Left ventricle myocardium inferior (tissue), 1 donor: ENCODE measurements at places on chromosomes 6 and 20. TPM values are rescaled to one million over a fixed set of nuclear protein-coding genes. Genes with fewer than 3 reads are reported as not detected.

- no peak for DNase-seq
- H3K27ac ChIP-seq, result no peak overlapping the region
- no peaks in the 10 kb centered on the region for H3K36me3 ChIP-seq
- no peaks in the 10 kb centered on the region for H3K4me1 ChIP-seq
Observed at GRCh38 chr6:130118236-130118635, 99.9 kb downstream of the L3MBTL3 start.

GRCh38 chr6:108464418-108465097, 96.2 kb upstream of the FOXO3 start:
- H3K36me3 ChIP-seq, result no peaks in the 10 kb centered on the region
- H3K27me3 ChIP-seq, result no peaks in the 10 kb centered on the region
- no peak for DNase-seq
- H3K27ac ChIP-seq, result peak overlapping the region; percentile 44

- peaks cover 71% of the 10 kb centered on the region for H3K4me1 ChIP-seq
- no peak overlapping the region for H3K4me3 ChIP-seq
- no peaks in the 10 kb centered on the region for H3K36me3 ChIP-seq
- DNase-seq, result no peak
- no peaks in the 10 kb centered on the region for H3K27me3 ChIP-seq
Observed at GRCh38 chr6:156925718-156926607, 148.8 kb downstream of the ARID1B start.

GRCh38 chr20:37839432-37839827, 63.5 kb upstream of the VSTM2L start:
- H3K4me1 ChIP-seq, result peaks cover 11% of the 10 kb centered on the region
- no peak for DNase-seq
- H3K27me3 ChIP-seq, result no peaks in the 10 kb centered on the region
- H3K4me3 ChIP-seq, result no peak overlapping the region

DNA sequence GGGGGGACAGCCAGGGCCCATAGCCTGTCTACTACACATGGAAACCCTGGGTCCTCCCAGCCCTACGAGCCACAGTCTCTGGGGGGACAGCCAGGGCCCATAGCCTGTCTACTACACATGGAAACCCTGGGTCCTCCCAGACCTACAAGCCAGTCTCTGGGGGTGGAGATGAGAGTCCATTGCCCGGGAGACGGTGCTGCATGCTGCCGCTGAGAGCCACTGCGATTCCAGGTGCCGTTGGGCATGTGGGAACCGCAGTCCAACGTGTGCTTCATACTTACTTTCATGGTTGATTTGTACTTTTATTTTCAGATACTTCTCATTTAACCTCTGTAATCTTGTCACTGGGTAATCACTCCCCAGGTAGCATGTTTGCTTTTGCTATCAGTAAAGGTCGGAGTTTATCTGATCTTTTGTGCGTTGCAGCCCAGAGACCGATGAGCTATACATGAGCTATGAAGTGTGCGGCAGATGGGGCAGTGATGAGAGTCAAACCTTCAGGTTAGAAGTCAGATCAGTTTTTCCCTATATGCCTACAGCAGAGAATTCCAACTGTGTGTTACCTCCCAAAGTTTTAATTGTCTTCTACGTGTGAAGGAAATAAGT, 58.2 kb downstream of the SMOC2 start:
- no peak overlapping the region for H3K27ac ChIP-seq
- no peak for DNase-seq
- peaks cover 11% of the 10 kb centered on the region for H3K4me1 ChIP-seq
- no peaks in the 10 kb centered on the region for H3K36me3 ChIP-seq
- no peak overlapping the region for H3K4me3 ChIP-seq

DNA sequence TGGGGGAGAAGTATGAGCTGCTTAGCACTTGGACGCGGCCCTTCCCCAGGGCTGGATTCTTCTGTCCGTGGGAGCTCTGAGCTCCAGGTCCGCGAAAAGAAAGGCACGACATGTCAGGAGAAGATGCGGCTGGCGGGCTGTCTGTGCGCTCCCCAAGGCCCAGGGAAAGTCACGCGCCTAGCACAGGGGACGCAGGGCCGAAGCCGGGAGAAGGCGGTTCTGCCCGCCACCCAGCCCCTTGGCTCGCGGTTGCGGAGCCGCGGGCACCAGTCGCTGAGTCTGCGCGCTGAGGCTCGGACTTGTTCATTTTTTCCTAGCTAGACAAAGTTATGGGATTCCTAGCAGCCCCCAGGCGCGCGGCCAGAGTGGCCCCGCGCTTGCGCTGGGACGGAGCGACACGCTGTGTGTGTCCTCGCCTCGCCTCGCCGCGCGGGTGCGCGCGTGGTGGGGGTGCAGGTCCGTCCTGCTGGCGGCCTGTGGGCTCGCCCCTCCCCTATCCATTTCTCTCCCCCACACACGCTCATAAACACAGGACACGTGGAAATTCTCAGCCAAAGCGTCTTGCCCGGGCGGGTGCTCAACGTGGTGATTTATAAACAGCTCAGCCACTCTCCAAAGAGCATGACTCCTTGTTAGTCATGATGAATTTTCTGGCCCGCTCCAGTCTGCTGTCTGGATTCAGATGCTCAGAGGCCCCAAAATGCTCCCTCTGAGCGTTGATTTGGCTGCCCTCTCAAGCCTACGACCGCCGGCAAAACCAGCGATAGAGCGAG, 1.9 kb upstream of the POU3F2 start:
- peak overlapping the region; percentile 67 for H3K4me3 ChIP-seq
- peaks cover 61% of the 10 kb centered on the region for H3K4me1 ChIP-seq
- DNase-seq, result no peak
- H3K27ac ChIP-seq, result no peak overlapping the region
- peaks cover 99% of the 10 kb centered on the region for H3K27me3 ChIP-seq

GRCh38 chr20:25044660-25045342, 13.1 kb downstream of the ACSS1 start:
- H3K4me3 ChIP-seq, result peak overlapping the region; percentile 8
- DNase-seq, result no peak
- H3K4me1 ChIP-seq, result peaks cover 98% of the 10 kb centered on the region

GRCh38 chr20:63032861-63033793, 26.4 kb upstream of the BHLHE23 start:
- H3K4me1 ChIP-seq, result peaks cover 5% of the 10 kb centered on the region
- H3K36me3 ChIP-seq, result no peaks in the 10 kb centered on the region
- H3K27me3 ChIP-seq, result peaks cover 98% of the 10 kb centered on the region
- peak; percentile 9 for DNase-seq

- peaks cover 95% of the 10 kb centered on the region for H3K27me3 ChIP-seq
- no peak overlapping the region for H3K4me3 ChIP-seq
- no peaks in the 10 kb centered on the region for H3K36me3 ChIP-seq
- H3K27ac ChIP-seq, result no peak overlapping the region
Observed at GRCh38 chr20:44770484-44771171, 25.0 kb downstream of the KCNK15 start.

GRCh38 chr6:46098678-46099077, 31.1 kb upstream of the ENPP4 start:
- no peaks in the 10 kb centered on the region for H3K27me3 ChIP-seq
- peaks cover 7% of the 10 kb centered on the region for H3K4me1 ChIP-seq
- no peak overlapping the region for H3K27ac ChIP-seq
- H3K4me3 ChIP-seq, result no peak overlapping the region
- H3K36me3 ChIP-seq, result peaks cover 3% of the 10 kb centered on the region
- peak; percentile 36 for DNase-seq

- H3K27ac ChIP-seq, result no peak overlapping the region
- no peaks in the 10 kb centered on the region for H3K4me1 ChIP-seq
- no peak for DNase-seq
Observed at GRCh38 chr6:10014557-10014956, 400.3 kb downstream of the TFAP2A start.

GRCh38 chr20:51182571-51182970, 159.7 kb upstream of the KCNG1 start:
- H3K4me3 ChIP-seq, result no peak overlapping the region
- peaks cover 76% of the 10 kb centered on the region for H3K27me3 ChIP-seq
- no peaks in the 10 kb centered on the region for H3K36me3 ChIP-seq
- no peaks in the 10 kb centered on the region for H3K4me1 ChIP-seq

DNA sequence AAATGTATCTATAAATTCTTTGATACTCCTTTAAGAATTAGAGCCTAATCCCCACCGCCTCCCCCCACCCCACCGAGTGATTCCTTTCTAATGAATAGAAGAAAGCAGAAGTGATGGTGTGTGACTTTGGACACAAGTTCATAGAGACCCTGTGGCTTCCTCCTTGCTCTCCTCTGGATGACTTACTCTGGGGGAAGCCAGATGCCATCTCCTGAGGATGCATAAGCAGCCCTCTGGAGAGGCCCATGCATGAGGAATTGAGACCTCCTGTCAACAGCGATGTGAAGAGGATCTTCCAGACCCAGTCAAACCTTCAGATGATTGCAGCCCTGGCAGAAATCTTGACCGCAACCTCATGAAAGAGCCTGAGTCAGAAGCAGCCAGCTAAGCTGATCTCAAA, 21.1 kb downstream of the AHCY start:
- DNase-seq, result no peak
- peaks cover 78% of the 10 kb centered on the region for H3K36me3 ChIP-seq
- H3K27me3 ChIP-seq, result no peaks in the 10 kb centered on the region
- H3K4me1 ChIP-seq, result no peaks in the 10 kb centered on the region
- no peak overlapping the region for H3K27ac ChIP-seq

- no peaks in the 10 kb centered on the region for H3K27me3 ChIP-seq
- H3K4me1 ChIP-seq, result peaks cover 19% of the 10 kb centered on the region
- DNase-seq, result no peak
- H3K27ac ChIP-seq, result no peak overlapping the region
Observed at GRCh38 chr6:13769655-13770053, 44.7 kb downstream of the MCUR1 start.

GRCh38 chr6:158030380-158031300, 49.0 kb downstream of the SYNJ2 start:
- no peak overlapping the region for H3K4me3 ChIP-seq
- H3K27me3 ChIP-seq, result no peaks in the 10 kb centered on the region
- peak overlapping the region; percentile 80 for H3K27ac ChIP-seq

DNA sequence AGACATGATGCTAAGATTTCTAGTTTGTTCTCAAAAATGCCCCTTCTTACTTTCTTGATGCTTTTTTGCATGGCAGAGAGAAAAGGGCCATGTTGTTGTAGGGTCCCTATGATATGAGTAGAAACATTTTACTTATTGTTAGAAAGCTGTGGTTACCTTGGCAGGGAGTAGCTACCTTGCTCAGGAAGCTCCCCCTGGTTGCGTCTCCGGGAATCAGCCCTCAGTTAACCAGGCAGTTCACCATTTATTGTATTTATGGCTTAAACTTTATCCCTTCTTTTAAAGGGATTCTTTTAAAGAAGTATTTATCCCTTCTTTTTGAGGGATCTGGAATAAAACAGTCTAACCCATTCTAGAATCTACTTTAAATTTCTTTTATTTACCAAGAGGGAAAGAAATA, 113.9 kb upstream of the PROKR2 start:
- H3K4me3 ChIP-seq, result no peak overlapping the region
- no peak for DNase-seq
- H3K27me3 ChIP-seq, result peaks cover 10% of the 10 kb centered on the region
- H3K27ac ChIP-seq, result no peak overlapping the region
- no peaks in the 10 kb centered on the region for H3K36me3 ChIP-seq

DNA sequence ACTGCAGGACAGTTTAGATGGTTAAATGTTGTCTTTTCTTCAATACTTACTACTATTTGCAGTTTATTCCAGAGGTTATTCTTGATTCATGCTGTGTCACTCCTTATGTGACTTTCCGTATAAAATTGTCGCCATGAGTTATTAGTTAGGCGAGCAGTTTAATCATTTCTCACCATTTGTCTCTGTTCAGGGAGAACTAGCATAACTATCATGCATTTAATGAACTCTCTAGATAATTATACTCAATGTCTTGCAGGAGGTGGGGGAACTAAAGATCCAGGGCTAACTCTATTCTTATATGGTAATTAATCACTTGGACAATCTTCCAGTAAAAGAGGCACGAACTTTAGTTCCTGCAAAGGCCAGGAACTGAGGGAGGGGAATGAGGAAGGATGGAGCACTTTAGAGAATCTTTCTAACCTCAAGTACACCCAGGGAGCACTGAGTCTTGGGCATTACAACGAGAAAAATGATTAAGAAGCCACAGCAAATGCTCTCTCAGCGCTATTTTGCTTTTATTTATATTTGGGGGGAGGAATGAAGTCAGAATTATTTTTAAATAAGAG, 58.3 kb downstream of the IYD start:
- no peak overlapping the region for H3K4me3 ChIP-seq
- peaks cover 11% of the 10 kb centered on the region for H3K4me1 ChIP-seq
- no peak for DNase-seq
- H3K27me3 ChIP-seq, result no peaks in the 10 kb centered on the region
- no peak overlapping the region for H3K27ac ChIP-seq
- H3K36me3 ChIP-seq, result no peaks in the 10 kb centered on the region

Gene PNLDC1
- total RNA-seq, result 0.33 TPM

Gene MYB
- 0.08 TPM for total RNA-seq

Gene NT5E
- 4.3 TPM for total RNA-seq

Gene TBX18
- 3.5 TPM for total RNA-seq

Gene HTR1E
- total RNA-seq, result not detected

Gene PERP
- total RNA-seq, result 53.9 TPM

Gene FOXF2
- 0.30 TPM for total RNA-seq
